ENCODE measurements at places on chromosomes 5 and 9.

DNA sequence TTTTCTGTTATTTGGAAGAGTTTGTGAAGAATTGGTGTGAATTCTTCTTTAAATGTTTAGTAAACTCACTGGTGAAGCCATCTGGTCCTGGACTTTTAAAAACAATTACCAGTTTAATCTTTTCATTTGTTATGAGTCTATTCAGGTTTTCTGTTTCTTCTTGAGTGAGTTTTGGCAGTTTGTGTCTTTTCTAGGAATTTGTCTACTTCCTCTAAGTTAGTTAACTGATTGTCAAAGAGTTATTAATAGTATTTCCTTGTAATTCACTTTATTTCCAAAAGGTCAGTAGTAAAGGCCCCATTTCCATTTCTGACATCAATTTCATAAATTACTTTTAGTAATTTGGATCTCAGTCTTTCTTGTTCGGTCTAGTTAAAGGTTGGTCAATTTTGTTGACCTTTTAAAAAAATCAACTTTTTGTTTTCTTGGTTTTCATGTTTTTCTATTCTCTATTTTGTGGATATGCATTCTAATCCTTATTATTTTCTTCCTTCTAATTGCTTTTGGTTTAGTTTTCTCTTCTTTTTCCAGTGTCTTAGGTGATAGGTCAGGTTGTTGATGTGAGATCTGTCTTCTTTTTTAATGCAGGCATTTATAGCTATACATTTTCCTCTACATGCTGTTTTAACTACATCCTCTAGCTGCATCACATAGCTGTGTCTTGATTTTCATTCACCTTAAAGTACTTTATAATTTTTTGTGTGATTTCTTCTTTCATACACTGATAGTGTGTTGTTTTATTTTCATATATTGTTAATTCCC, 7.3 kb upstream of the SMIM3 start:
- DNase-seq, result no peak

DNA sequence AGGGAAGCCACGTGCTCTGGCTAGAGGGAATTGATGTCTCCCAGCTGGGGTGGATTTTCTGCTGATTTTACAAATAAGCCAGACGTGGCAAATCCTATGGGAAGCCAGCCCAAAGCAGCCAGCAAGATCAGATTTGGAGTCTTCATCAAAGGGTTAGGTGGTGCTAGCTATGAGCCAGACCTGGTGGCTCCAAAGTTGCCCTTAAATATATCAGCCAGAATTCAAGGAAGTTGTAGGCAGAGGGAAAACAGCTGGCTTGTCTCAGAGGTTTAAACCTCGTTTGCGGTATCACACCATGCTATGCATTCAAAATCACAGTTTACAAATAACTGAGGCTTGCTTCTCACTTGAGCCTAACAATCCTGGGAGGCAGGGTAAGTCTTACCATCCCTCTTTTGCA, 313.2 kb downstream of the MLLT3 start:
- no peak for DNase-seq

DNA sequence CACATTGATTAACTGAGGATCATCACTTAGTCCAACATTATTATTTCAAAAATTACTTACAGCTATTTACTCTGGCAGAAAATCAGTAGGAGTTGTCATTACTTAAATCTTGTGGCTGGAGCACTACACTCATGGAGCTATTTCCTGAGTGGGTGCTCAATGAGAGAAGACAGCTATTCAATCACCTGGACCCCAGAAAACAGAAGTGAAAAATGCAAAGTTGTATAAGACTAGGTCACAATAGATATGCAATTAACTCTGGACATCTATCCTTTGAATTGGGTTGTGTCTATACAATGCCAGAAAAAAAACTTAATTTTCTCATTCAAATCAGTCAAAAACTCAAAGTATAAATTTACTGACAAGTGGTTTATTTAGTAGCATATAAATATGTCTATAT, 340.9 kb downstream of the EFNA5 start:
- no peak for DNase-seq

- DNase-seq, result peak; percentile 84
These were observed 12.9 kb downstream of the ITGA1 start for GRCh38 chr5:52800394-52801213.

DNA sequence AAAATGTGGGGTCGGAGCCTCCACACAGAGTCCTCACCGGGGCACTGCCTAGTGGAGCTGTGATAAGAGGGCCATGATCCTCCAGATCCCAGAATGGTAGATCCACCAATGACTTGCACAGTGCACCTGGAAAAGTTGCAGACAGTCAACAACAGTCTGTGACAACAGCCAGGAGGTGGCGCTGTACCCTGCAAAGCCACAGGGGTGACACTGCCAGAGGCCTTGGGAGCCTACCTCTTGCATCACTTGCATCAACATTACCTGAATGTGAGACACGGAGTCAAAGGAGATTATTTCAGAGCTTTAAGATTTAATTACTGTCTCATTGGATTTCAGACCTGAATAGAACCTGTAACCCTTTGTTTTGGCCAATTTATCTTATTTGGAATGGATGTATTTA, 614.1 kb upstream of the CDH9 start:
- DNase-seq, result no peak

DNA sequence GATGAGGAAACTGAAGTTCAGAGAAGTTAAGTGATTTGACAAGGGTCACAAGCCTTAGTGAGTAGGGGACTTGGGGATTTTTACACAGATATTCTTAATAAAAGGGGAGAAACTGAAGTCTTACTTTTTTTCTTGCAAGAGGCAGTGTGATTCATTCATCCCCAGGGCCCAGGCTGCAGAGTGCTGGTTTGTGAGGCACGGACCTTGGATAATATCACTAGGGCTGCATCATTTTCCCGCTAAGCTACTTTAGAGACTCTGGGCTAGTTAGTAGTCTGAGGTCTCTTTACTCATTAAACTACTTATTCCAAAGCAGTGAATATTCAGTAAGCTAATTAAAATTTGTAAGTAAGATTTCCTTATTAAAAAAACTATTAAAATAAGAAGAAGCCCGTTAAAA, 195.0 kb downstream of the PBX3 start:
- peak; percentile 16 for DNase-seq

GRCh38 chr5:139747583-139748504, 47.8 kb upstream of the PSD2 start:
- DNase-seq, result peak; percentile 48

- DNase-seq, result no peak
These were observed 8.7 kb downstream of the TTC39B start for GRCh38 chr9:15298362-15298761.

DNA sequence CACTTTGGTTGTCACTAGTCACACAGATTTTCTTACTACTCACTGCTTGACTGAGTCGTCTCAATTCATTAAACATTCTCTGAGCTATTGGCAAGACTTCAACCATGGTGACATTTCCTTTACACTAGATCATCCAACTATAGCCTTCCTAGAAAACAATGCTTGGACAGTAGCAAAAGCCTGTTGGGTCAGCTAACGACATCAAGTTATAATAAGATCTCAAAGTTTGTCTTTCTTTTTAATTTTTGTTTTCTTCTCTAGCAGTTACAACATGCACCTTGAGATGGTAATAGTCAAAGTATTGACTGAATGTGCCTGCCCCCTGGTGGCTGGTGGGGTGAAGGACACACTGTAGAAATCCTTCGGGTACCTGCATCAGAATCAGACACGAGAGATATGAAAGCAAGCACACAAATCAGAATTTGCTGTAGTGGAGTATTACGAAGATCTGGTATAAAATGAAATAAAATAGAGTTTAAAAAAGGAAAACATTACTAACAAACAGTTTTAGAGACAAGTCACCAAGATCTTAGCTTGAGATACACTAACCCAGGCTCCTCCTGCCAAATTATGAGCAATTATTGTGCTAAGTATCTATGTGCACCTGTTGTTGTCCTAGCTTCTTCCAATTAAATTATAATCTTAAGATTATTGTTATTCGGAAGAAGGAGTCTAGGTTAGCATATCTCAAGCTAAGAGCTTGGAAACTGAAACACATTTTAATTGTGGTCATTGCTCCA, 81.2 kb downstream of the ARL15 start:
- DNase-seq, result peak; percentile 49

- DNase-seq, result peak; percentile 51
These were observed 111.5 kb downstream of the KDM4C start for GRCh38 chr9:6869081-6869948.

- DNase-seq, result no peak
These were observed 67.4 kb downstream of the RAPGEF1 start for GRCh38 chr9:131672451-131672850.

DNA sequence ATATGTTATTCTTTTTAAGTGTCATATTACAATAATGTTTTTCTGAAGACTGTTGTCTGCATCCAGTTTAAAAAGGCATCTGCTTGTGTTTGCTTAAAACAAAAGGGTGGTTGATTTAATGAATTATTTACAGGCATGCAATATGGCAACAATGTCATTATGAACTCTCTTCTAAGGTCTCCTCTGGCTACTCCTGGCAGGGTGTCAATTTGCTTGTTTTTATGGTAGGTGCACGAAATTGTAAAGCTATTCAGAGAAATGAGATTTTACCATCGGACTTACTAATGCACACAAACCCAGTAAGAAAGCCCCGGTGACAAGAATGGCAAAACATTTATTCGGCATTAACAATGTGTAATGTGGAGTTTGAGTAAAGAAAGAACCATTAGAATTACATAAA, 539.8 kb upstream of the ZNF608 start:
- no peak for DNase-seq

DNA sequence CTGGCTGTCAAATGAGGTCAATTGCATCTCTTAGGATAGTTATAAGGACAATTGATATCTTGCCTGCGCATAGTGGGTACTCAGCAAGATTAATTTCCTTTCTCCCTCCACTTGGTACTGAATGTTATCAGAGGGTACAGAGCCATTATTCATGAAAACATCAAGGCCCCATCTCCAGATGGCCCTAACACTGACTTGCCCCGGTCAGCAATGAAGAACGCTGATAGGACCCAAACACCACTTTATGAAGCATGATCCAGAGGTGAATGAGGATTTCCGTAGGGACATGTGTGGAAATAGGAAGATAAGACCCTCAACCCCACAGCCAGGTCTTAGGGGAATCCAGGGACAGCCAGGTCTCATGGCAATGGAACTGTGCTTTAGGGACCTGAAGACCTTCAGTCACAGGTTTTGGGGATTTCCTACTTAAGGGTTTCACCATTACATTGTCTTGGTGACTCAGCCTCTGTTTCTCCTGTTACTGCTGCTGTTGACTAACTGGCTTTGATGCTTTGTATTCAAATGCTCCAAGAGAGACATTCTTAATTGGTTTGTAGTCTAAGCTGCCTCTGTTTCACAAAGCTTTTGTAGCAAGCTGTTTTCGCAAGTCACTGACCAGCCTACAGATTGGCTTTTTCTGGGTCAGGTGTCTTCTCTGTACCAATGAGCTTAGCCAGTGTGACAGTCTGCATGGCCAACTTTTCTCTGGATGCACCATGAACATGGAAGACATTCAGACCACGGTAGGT, 35.3 kb upstream of the IQGAP2 start:
- no peak for DNase-seq

DNA sequence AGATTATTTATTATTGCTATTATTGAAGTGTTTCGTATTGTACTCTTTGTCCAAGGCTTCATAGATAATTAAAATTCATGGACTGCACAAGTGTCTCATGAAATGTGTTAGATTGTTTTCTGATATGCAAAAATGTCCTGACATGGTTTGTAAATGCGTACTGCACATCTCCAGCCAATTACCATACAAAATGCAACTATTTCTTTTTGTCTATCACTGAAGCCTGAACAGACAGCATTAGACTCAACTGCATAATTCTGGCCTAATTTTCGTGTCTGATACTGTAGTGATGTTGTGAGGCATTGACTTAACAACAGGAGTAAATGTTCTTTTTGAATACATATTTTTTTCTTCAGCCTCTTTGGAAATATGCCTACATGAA, 498.2 kb upstream of the CD180 start:
- no peak for DNase-seq

DNA sequence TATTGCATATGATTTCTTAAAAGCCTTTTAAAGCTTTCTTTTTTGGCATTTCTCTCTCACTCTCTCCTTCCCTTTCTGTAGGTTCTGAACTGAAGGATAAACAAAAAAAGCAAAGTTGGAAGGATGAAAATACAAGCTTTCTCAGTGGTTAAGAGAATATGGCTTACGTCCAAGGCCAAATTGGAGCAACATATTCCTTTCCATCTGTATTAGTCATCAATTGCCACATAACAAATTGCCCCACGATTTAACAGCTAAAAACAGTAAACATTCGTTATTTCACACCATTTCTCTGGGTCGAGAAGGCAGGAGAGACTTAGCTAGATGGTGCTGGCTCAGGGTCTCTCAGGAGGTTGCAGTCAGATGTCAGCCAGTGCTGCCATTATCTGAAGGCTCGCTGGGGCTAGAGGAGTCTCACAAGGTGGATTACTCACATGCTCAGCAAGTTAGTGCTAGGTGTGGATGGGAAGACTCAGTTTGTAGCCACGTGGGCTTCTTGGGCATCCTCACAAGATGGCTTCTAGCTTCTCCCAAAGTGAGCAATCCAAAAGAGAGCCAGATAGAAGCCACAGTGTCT, 2.0 kb upstream of the ROR2 start:
- DNase-seq, result no peak

DNA sequence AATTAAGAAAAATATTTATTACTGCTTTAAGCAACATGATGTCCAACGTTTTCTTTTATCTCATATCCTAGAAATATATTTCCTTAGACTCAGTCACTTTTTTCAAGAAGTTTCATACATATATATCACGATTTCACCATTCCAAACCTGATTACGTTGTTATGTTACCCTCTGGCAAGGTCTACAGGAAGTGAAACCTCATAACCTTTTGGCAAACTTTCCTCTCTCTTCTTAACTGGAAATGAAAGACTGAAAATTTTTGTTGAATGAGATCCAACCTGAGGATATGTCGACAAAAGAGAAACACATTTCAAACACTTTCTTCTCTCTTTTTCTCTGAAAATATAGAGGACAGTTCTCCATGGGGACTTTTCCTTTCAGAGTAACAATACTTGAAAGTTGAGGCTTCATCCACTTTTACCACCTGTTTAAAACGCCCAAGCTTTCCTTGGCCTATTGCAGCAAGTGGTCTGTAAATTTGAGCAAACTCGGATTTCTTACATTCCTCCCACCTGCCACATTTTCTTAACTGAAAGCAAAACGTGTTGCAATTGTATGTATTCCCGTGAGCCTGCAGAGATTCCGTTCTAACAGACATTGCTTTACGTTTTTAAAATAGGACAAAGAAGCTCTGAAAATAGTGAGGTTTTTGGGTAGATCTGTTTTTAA, 298.1 kb downstream of the CETN3 start:
- peak; percentile 37 for DNase-seq

- DNase-seq, result no peak
These were observed 42.1 kb upstream of the MAST4 start for GRCh38 chr5:66553916-66554575.

GRCh38 chr5:162078805-162079204, 11.2 kb downstream of the GABRG2 start:
- DNase-seq, result no peak

GRCh38 chr5:39005566-39006232, 68.5 kb downstream of the RICTOR start:
- no peak for DNase-seq

DNA sequence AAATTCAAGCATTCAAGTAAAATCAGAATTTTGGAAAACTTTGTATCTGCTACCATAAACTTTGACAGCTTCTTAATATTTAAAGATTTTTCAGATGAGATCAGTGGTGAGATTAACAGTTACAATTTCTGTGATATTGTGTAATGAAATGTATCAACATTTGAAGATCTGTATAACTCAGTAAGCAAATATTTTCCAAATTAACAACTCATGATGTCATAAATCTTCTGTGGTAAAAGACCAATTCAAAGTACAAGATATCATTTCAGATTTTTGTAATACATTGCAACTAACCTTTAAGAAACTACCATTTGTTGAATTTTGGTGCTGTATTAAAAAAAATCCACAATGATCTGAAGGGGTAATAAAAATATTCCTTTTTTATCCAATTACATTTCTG, 352.2 kb downstream of the KIAA0825 start:
- no peak for DNase-seq
